Anterior cingulate cortex (tissue), 58 donors: ENCODE measurements at places on chromosomes 11 and 22.

GRCh38 chr22:45960477-45961386 is 16.2 kb downstream of the WNT7B start:
- DNase-seq = no peak

DNA sequence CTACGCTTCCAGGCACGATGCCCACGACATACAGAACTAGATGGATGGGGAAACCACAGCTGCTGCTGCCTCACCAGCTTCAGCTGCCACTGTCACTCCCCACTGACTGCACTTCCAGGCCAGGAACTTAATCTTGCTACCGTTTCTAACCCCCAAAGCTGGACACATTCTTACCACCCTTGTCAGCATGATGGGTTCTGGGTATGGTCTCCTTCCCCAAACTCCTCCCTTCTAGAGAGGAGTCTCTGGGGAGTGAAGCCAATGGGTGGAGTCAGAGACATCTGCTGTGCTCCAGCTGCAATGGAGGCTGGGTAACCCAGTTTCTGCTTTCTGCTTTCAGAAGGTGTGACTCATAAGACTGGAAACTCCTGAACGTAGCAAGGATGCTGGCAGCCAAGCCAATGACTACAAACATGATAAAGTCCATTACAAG is 87.0 kb upstream of the THY1 start:
- DNase-seq = no peak

GRCh38 chr11:119370486-119371046 is 10.9 kb downstream of the USP2 start:
- DNase-seq = no peak

GRCh38 chr11:60658409-60658808 is 41.0 kb upstream of the MS4A8 start:
- DNase-seq = no peak

DNA sequence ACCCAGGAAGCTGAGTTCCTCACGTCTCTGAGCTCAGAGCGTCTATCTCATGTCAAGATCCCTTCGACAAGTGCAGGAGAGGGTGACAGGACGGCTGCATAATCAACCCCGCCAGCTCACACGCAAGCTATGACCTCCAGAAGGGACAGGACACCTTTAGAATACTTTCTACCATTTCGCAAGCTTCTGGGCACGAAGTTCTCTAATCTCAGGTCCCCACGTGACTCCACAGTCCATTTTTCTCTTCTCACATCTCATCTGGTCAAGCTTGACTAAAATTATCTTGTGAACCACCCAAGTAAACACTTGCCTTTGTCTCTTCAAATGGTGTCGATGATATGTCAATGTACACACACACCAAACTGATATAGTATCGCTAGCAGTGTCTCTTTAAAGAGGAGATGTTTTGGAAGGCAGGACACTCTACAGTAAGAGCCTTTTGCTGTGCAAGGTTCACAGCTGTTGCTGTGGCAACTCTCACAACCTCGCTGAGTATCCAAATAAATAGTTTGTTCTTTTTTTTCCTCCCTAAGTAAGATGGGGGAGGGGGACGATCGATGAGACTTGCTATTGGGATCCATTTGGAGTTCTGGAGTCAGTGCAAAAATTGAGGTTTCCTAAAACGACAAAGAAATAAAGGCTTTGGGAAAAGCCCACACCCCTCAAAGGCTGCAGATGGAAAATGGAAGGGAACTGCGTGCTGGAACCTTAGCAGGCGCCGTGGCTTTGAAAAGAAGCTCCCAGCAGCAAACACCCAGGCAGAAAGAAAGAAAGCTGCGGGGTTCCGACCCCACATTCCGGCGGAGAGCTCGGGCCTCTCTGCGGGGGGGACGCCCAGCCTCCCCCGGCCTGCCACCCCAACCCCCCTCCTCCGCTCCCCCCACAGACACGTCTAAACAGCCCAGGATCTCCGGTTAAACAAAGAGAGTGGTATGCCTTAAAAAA is 215.4 kb upstream of the UBASH3B start:
- no peak for DNase-seq

- no peak for DNase-seq
Measured at GRCh38 chr22:40051322-40051721, 56.6 kb downstream of the FAM83F start.

- DNase-seq = no peak
Measured at GRCh38 chr11:59186130-59186594, 14.2 kb downstream of the DTX4 start.

GRCh38 chr11:61058583-61059259 is 43.6 kb upstream of the CD5 start:
- DNase-seq = no peak

DNA sequence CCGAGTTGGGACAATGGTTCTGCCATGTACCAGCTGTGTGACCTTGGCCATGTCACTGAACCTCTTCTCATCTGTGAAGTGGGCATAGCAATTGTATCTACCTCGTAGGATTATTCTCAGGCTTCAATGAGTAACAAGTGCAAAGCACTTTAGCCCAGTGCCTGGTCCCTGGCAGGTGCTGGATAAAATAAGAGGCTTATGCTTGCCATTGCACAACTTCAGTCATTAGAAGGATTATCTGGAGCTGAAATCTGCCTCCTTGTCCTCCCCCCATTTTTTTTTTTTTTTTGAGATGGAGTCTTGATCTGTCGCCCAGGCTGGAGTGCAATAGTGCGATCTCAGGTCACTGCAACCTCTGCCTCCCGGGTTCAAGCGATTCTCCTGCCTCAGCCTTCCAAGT is 7.2 kb downstream of the SMTNL1 start:
- no peak for DNase-seq

GRCh38 chr11:43689167-43689566 is 8.6 kb downstream of the HSD17B12 start:
- no peak for DNase-seq

DNA sequence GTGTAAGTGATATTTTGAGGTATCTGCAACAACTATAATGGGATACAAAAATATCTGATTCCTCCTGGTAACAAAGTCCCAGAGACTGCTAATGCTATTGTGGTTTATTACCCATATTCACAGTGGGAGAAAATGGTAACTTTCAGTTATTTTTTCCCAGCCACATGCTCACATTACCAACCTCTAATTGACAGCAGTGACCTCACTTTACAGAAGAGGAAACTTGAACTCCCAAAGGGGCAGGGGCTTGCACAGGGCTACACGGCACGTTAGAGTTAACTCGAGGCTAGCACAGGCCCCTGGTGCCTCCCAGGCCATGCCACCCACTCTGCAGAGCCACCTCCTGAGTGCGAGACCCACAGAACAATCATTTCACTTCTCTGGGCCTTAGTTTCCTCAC is 132.4 kb downstream of the TENM4 start:
- DNase-seq = no peak

DNA sequence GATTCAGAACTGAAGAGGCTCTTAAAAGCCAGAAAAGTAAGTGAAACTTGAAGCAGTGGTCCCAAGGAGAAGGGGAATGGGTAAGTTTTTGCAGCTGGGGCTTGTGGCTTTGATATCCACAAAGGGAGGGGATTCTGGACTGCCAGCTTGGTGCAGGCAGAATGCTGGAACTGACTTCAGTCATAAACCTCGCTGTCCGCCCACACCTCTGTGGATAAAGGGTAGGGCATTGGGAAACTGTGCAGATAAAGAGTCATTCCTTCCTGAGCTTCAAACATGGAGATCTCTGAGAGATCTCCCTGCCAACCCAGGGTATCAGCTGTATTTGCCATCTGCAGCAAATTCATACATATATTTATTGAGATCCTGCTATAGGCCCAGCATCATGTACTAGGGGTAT is 124.3 kb upstream of the OR9Q1 start:
- no peak for DNase-seq

GRCh38 chr11:119593346-119593745 is 135.7 kb downstream of the NECTIN1 start:
- no peak for DNase-seq

DNA sequence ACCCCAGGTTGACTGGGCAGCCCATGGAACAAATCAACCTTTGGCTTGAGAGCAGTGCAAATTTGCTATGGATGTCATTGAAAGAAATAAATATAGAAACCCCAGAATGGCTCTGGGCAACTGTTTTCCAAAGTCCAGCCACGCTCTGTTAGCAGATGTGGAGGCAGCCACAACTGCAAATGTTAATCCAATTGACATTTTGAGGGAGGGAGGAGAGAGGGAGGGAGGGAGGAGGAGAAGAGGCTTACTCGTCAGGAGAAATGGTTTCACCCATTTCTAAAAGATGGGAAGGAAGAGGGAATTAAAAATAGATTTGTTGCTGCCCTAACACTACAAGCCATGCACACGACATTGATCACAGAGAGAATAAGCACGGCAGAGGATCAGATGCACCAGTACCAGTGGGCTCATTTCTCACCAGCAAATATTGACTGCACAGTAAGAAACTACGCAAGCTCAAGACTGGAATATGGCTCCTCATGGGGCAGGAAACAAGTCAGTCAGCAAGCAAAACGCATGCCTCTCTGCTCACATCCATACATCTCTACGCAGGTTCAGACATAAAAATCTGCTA is 229.1 kb downstream of the LARGE1 start:
- no peak for DNase-seq

GRCh38 chr22:29380032-29380781 is 8.2 kb downstream of the AP1B1 start:
- no peak for DNase-seq

DNA sequence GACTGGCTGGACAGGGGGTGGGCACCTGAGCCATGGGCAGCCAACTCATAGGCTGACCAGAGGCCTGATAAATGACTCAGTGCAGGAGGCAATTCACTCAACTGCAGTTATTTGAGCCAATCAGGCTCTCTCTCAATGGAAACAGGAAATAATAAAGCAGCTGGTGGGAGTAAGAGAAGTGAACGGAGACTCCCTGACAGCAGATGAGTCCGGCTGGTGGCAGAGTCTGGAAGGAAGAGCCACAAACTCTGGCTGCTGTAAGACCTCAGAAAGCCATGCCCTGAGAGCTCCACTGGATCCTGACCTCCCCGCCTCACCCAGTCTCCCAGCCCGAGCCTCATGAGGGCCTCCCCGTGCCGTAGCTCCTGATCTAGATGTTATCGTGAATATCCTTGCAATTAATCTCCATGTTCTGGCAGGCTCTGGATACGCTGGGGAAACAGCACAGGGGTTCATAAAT is 69.8 kb downstream of the TRIM29 start:
- DNase-seq = no peak

DNA sequence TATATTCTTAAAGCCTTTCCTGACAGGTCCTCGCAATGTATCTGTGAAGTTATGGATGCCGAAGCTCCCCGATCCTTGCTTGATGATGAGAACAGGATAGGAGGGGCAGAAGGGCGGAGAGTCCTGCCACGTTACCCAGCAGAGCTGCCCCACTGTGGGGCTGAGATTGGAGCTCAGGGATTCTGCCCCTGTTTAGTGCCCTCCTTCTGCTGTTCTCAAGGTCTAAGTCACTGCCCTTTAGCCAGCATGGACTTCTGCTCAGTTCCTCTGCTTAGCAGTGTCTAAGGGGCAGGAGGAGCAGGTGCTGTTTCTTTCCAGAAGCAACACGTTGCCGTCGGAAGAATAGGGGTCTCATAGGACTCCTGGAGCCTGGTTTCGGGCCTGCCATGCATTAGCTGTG is 164.2 kb upstream of the B3GAT1 start:
- no peak for DNase-seq

DNA sequence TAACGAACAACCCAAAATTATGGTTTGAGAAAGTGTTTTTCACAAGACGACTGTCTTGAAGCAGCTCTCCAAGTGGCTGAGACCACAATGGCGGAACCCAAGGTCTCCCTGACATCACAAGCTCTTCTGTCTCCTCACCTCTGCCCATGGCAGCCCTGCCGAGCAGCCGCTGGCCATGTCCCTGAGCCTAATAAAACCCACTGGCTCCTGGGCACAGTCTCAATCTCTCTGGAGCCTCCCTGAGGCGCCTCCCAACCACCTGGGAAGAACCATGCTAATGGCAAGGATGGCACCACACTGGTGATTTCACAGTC is 50.0 kb downstream of the CLTCL1 start:
- DNase-seq = no peak

GRCh38 chr22:39176143-39176713 is 23.7 kb upstream of the CBX7 start:
- no peak for DNase-seq

DNA sequence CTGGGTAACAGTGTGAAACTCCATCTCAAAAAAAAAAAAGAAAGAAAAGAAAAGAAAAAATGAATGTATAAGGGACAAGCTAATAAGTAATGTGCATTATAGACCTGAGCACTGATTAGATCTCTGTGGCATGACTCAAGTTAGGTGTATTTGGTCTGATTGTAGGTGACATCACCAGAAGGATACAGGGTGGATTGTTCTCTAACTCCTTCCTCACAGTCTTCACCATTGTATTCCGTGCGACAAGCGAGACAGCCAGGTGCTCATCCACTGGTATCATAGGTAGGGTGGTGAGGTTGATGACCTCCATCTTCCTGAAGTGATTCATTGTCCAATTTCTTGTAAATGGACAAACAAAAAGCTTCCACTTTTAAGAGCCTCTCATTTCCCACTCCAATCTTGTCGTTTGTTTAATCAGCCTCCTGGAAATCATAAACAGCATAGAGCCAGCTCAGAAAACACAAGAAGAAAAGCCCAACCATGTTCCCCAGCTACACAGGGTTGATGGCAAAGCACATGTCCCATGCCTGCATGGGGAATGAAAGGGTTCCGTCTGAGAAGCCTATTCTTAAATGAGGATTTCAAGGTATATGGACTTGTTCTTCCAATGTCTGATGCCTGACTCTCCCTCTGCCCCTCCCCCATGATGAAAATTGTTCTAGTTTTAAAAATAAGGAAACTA is 6.2 kb downstream of the FAM227A start:
- DNase-seq = no peak

DNA sequence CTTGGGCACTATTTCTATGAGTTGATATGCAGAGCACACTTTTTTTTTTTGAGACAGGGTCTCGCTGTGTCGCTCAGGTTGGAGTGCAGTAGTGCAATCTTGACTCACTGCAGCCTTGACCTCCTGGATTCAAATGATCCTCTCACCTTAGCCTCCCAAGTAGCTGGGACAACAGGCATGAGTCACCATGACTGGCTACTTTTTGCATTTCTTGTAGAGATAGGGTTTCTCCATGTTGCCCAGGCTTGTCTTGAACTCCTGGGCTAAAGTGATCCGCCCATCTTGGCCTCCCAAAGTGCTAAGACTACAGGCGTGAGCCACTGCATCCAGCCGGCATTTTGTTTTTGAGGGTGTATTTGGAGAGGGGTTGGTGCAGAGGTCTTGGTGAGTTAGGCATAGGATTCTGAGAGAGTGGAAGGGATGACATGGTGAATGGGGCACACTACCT is 29.9 kb upstream of the MTCH2 start:
- DNase-seq = no peak

- DNase-seq = peak; percentile 3
Measured at GRCh38 chr11:32829680-32830412, at the start of gene PRRG4. TSS of gene PRRG4 (plus strand) at chr11:32829927. CDS start at chr11:32830530, 603 bp downstream.

- DNase-seq = no peak
Measured at GRCh38 chr22:26669060-26669481, 11.7 kb downstream of the MIAT start.

DNA sequence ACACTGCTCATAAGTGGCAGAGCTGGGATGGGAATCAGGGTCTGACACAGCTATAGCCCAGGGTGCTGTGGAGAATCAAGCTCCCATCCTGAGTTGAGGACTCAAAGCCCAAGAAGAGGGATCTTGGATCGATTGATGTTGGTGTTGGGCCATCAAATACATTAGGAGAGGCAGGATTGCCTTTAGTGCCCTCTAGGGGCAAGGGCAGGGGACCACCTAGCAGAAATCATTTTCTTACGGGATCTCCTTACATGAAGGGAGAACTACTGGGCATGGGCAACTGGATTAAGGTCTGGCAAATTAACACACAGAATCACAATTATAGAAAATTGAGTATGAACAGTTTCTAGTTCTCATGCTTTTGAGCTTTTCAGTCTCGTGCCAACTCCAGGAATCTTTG is 24.9 kb upstream of the EMSY start:
- DNase-seq = no peak

GRCh38 chr22:17638432-17639246 is at the start of gene BCL2L13:
TSS of gene BCL2L13 (plus strand) at chr22:17638757. CDS start at chr22:17655712, 16,955 bp downstream.
- DNase-seq = peak; percentile 83
